GM03348 (cell line): ENCODE measurements at places on chromosomes 6 and 20.

GRCh38 chr20:25280574-25281535 is 33.0 kb downstream of the PYGB start:
- no peak for DNase-seq

DNA sequence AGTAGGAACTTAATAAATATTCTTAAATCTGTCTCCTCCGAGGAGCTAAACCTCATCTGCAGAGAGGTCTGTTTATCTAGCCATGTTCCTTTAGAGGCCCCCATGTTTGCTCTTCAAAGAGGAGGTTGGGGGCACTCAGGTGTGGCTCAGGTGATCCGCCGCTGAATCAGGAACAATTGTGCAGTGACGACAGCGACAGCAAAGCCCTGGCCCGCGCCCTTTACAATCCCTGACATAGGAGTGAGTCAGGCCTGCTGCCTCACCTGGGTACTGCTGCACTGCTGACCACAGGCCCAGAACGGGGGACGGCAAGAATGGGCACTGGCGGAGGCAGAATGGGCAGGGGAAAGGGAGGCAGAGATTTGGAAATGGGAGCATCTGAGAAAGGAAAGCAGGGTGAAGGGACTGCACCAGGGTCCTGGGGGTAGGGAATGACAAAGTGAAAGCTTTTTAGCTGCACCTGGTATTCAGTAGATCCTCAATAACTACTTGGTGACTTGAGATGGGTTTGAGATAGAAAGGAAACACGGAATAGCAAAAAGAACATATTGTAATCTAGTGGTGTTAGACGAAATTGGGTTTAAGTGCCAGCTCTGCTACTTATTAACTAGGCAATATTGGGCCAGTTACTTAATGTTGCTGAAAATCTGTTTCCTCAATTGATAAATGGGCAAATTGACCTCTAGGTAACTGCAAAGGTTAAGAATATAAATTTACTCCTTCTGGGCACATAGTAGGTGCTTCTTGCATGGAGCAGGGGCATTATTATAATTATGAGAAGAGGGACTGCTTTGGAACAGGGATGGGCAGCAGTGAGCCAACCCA is 5.4 kb upstream of the IER3 start:
- no peak for DNase-seq

DNA sequence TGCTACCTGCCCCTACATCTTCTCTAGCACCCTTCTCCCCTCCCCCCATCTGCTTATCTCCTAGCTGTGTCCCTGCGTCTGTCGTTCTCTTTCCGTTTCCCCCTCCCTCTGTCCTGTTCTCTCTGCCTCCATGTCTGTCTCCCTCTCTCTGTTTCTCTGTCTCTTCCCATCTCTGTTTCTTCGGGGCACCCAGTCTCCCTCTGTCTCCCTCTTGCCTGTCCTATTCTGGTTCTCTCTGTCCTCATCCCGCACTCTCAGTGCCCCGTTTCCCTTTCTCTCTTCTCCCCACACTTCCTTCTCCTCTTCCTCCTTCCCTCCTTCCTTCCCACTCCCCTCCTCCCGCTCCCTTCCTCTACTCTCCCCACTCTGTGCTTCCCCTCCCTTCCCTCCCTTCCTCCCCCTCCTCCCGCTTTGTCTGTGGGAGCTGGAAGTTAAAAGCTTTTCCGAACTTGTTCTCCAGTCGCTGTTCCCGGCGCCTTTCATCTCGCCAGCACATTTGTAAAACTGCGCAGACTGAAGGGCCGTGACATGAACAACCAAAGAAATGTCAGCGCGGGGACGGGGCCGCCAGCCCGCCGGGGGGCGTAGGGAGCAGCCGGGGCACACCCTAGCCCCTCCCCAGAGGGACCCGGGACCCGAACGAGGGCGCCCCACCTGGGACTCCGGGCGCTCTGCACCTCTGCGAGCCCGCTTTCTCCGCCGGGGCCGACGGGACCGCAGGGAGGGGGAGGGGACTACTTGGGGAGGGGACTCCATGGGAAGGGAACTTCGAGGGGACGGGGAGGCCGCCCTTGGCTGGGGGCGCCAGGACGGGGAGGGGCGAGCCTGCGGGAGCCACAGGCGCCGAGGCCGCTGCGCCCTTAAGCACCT is 4.0 kb upstream of the CDH22 start:
- no peak for DNase-seq

GRCh38 chr20:8375898-8376297 is 243.8 kb downstream of the PLCB1 start:
- DNase-seq, result no peak

DNA sequence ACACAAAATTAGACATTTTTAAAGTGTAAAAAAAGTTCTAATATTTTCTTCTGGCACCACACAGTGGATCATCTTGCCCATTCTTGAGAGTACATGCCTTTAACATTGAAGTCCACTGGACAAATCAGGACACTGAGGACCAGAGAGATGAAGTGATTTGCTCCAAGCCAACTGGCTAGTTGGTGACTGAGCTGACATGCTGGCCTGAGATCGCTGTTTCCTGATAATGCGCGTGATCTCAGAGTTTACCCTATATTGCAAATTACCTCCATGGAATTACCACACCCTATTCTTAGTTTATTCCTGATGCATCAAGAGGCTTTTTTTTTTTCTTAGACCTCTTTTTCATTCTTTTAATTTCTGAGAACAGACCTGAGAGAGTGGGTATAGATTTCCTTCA is 432.8 kb downstream of the CD83 start:
- DNase-seq, result no peak

DNA sequence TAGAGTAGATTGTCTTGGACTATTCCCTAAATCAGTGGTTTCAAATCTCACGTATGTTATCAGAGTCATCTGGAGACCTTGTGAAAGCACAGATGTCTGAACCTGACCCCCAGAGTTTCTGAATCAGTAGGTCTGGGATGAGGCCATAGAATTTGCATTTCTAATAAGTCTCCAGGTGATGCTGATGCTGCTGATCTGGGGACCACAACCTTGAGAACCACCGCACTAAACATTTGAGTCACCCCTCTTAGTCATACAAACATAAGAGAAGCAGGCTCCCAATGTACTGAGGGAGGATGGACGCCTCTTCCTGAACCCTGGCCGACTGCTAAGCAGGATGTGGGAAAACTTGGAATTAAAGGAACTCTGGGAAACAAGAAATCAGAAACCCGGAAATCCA is 187.8 kb upstream of the PRDM1 start:
- peak; percentile 36 for DNase-seq

- DNase-seq, result peak; percentile 93
Measured at GRCh38 chr20:11267131-11267761, 593.4 kb upstream of the JAG1 start.

GRCh38 chr20:43949741-43950618 is 35.3 kb downstream of the TOX2 start:
- DNase-seq, result no peak

DNA sequence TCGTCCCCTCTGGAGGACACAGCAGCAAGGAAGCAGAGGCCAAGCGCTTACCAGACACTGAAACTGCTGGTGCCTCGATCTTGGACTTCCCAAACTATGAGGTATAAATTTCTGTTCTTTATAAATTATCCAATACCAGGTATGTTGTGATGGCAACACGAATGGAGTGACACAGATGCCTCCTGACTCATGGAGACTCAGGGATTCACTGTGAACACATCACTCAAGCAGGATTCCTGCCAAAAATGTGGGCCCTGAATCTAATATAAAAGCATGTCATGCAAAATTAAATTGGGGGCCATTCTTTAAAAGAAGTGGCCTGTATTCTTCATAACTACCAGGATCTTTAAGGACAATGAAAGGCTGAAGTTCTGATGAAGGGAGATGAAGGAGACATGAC is 52.5 kb upstream of the SLC22A23 start:
- peak; percentile 40 for DNase-seq

DNA sequence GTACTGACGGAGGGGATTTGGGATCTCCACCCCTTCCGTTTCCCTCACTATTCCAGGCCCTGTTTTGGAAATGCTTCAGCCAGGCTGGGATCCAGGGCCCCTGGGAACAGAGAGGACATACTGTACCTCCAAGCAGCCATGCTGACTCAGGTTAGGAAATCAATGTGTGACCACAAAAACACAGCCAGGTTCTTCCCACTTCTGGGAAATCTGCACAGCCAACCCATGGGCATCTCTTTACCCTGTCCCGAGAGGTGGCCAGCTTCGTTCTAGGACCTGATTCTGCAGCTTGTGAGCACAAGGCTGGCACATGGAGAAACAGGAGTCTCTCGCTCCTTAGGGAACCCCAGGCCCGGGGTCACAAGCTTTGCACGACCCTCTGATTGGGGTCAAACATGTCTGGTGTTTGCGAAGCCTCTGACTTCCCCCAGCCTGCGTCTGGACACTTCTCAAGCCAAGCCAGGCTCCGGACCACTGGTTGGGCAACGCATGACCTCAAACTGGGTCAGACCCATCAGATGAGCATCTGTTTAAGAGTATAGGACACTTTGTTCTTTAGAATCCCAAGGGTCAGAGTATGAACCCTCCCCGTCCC is 8.3 kb upstream of the TTPAL start:
- DNase-seq, result no peak

- DNase-seq, result no peak
Measured at GRCh38 chr6:134021396-134022122, 30.9 kb downstream of the SLC2A12 start.

DNA sequence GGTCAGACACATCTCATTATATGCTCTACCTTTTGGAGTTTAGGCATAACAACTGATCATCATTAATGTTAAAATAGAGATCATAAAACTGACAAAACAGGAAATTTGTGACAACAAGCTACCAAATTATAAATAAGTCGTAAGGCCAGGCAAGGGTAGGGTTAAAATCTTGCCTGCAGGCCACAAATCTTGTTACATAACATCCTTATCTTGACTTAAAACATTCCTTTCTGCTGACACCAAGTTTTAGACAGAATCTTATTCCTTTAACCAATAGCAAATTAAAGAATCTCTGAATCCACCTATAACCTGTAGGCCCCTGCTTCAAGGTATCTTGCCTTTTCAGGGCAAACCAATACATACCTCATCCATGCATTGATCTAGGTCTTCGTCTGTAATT is 32.5 kb upstream of the NKAIN2 start:
- DNase-seq, result no peak

DNA sequence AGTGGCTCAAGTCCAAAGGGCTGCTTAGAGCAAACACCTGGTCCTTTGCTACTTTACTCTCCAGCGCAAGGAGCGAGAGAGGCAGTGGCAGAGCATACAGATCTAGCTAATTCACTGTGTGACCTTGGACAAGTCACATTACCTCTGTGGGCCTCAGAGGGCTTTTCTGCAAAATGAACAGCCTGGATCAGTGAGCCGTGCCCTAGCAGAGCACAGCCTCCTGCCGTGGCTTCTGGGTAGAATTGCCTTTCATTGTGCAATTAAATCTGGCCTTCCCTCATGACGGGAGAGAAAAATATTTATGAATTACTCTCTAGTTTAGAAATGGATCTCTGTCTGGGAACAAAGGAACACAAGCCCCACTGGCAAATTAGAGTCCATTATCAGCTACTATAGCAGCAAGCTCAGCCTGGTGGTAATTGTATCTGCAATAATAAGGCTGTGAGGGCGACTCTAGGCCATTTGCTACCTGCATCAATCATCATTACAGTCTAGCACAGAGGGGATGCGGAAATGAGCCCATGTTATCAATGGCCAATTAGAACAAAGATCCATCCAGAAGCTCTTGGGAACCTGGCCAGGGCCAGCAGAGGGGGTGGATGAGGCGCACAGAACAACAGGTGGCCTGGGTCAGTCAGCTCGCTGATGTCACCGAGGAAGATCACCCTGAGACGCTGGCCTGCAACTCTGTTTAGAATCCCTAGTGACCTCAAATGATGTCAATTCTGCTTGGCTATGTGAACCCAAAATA is 114.2 kb upstream of the LY86 start:
- DNase-seq, result no peak

DNA sequence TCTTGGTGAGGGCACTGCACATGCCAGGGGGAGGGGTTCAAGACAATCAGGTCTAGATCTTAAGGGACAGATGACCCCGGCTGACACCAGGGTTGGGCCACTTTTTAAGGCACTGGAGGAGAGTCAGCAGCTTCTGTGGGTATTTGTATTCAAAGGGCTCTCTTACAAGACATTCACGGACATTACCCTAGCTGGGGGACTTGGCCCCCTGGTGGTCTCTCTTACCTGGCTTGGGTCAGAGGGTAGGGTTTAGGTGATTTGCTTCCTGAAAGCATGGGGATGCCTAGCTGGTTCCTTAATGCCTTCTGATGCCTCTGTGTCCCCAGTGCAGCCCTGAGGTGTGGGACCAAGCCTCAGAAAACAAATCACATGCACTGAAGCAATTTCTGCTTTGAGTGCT is 354.7 kb downstream of the CDC5L start:
- no peak for DNase-seq

GRCh38 chr20:60381643-60382400 is 423.6 kb downstream of the CDH26 start:
- no peak for DNase-seq

- DNase-seq, result no peak
Measured at GRCh38 chr6:156345700-156346099, 431.5 kb upstream of the ARID1B start.

DNA sequence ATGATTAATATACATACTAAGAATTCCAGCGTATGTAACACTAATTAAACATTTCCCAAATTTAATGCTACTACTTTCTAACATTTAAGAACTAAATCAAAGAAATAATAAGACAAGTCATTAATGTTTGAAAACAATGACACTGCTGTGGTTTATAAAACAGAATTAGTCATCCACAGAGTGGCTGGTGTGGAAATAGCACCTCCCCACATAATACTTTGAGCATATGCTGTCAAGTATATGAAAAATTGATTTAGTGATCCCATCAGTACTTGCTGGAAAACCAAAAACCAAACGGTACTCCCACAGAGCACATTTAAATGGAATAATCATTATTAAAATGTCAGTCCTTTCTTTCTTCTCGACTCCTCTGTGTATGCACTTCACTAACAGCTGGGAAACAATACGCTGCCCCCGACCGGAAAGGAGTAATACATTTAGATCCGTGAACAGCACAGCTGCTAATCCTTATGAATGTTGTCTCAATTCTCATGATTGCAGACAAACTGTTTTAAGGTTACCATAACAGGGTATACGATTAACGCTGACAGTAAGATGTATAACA is 78.4 kb downstream of the PREP start:
- DNase-seq, result peak; percentile 36
